ENCODE measurements at places on chromosomes 1 and 21.

- no peak for DNase-seq
Observed at GRCh38 chr1:95012389-95012788, 60.4 kb downstream of the ALG14 start.

DNA sequence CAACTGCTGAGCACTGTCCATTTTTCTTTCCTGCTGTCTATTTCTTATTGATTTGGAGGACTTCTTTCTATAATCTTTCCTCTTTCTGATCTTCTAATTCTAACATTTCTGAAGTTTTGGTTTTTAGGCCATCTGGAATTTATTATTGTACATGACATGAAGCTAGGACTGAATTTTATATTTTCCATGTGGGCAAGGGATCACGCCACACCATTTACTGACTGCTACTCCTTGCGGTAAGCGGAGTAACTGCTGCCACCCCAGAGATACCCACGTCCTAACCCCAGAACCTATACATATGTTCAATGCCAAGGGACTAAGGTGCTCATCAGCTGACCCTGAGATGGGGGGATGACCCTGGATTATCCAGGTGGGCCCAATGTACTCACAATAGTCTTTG, 70.6 kb downstream of the NPHP4 start:
- no peak for DNase-seq

- DNase-seq = no peak
Observed at GRCh38 chr1:12475947-12476346, 142.1 kb downstream of the DHRS3 start.

- no peak for DNase-seq
Observed at GRCh38 chr1:226482975-226483700, 65.4 kb upstream of the STUM start.

- no peak for DNase-seq
Observed at GRCh38 chr1:198184516-198184915, 27.7 kb downstream of the NEK7 start.
